ENCODE measurements at places on chromosomes 3 and 15.
A peak's percentile ranks its signal among the peaks of the same experiment; 100 is the strongest.

DNA sequence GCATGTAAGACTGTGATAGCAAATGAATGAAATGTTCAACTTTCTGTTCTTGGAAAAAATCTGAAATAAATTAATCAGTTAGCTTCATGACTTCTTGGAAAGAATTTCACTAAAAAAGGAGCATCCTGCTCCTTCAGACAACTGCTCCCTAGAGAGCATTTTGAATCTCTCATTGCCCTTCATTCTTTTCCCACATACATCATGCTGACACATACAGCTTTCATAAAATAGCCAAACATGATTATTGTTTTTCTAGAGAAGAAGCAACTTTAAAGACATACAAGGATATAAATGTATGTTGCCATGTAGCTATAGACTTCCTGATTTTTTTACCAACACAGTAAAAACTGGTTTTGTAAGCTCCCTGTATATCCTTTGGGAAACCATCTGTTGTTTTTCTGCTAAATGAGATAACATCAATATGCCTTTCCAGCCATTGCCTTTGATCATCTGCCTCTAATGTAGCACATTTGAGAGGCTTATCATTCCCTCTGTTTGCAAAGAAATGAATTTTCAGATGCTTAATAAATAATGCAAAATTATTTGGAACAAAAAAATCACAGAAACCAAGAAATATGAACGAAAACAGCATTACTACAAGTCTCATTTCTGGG is 248.2 kb upstream of the GPR149 start:
- no peak for DNase-seq

- peak; percentile 55 for DNase-seq
These were observed 65.6 kb downstream of the NIPA2 start for GRCh38 chr15:22903961-22904534.

DNA sequence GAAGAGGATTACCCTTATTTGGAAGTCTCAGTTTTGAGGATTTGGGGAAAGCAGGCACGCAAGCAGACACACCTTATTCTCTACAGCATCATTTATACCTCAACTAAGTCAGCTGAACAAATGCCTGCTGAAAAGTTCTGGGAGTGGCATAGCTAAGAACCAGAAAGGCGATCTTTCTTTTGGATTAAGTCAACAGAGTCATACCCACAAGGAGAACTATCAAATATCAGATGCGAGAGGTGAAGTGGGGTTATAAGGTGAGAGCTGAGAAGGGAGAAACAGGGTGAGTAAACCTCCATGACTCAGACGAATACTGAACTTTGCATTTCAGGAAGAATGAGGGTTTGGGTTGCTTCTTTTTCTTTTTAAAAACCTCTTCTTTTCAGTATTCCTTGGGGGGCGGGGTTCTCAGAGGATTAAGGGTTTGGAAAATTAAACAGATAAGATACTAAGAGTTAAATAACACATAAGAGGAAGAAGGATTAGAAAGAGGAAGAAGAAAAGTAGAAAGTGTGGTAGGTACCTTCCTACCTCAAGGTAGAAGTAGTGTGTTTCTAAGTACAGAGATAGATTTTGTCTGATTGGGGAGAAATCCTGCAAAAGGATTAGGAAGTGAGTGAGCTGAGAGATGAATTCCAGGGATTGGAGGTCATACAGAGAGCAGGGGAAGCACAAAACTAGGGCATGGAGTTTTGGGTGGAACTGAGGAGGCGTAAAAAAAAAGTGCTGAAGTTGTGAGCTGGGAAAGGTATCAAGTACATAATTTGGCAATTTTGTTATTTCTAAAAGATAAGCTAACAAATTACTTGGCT is 41.3 kb upstream of the ICE2 start:
- no peak for DNase-seq

DNA sequence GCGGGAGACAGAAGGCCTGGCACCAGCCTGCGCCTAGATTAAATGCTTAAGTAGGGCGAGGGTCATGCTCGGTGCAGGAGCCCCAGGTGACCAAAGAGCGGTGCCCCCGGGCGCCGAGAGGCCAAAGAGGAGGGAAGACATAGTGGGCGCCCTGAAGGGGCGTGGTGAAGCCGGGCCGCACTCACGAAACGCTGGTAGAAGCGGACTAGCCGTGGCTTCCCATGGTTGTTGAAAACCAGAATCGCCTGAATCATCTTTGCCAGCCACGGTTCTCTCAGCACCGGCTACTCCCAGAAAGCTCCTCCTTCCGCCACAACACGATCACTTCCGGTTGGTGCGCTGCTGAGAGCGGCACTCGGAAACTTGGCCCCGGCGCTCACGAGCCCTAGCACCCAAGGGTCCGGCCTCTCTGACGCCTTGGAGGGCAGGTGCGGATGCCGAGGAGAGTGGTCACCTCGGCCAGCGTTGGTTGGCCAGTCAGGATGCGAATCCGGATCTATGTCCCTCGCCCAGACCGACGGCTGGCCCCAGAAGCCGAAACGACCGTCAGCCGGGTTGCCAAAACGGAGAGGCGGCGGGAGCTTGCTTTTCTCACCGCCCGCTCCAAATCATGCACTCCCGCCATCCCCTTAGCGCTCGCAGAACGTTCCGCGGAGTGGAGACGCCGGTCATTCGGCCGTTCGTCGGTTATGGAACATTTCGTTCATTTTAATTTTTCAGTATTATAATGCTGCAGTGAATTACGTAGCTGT is at the start of gene AP3S2:
AP3S2 (minus strand) TSS at position 299 of the 752 bp plus-strand sequence; CDS start at position 254, 45 bp downstream.
- DNase-seq = peak; percentile 73

- DNase-seq = no peak
These were observed 43.3 kb downstream of the ADPGK start for GRCh38 chr15:72740219-72740618.

GRCh38 chr3:187039723-187040414 is 99.4 kb downstream of the RPL39L start:
- peak; percentile 5 for DNase-seq

DNA sequence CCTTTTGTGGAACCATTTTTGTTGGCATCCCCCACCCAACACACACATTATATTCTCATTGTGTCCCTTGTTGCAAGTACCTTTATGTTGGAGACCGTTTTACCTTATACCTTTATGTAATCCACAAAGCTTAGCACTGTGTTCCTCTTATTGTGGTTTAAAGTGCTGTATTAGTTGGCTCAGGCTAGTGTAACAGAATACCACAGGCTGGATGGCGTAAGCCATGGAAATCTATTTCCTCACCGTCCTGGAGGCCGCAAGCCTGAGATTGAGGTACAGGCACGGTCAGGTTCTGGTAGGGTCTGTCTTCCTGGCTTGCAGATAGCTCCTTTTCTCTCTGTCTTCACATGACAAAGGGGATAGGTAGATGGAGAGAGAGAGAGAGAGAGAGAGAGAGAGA is 302.8 kb downstream of the ROBO2 start:
- DNase-seq = no peak

GRCh38 chr3:195764961-195765706 is 44.4 kb downstream of the MUC20 start:
- DNase-seq = no peak

- DNase-seq = no peak
These were observed 110.8 kb downstream of the BBX start for GRCh38 chr3:107633327-107634098.

DNA sequence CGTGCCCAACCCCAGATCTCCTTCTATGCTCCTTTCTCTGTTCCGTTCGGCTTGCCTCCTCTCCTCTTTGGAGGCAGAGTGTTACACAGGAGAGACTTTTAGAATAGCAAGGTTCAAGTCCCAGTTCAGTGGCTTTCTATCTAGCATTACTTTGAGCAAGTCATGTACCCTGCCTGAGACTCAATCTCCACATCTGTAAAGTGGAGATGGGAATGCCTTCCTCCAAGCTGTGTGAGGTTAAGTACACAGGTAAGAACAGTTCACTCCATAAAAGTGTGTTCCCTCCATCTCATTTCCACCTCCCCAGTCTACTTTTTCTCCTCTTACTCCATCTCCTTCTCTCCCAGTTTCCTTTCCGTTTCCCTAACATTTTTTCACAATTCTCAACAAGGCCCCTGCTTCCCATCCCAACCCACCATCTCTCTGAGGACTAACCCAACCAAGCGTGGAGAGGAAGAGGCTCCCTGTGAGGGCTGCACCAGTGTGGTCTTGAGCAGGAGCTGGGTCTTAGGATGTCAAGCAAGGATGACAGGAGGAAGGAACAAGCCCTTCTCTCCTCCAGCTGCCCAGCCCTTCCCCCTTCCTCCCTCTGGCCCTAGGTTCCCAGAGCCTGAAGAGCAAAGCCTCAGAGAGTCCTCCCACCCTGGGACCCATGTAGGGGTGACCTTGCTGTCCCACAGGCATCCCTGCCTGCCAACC is 6.4 kb downstream of the ATP8B4 start:
- no peak for DNase-seq

DNA sequence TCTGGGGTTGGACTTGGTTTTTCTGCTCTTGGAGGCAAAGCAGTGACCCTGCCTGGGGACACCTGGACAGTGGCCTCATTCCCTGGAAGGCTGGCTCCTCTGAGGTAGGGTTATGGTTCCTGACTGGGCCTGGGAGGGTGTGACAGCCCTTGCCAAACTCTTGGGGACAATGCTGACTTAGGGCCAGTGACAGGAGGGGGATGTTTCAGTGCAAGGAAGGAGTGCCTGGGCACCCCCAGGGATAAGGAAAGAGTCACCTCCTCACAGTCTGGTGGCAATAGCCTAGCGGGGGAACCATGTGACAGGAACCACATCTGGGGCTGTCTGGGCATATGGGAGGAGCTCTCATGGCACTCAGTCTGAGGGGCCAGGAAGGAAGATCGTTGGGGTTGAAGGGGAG is 91.8 kb downstream of the ABHD5 start:
- no peak for DNase-seq

DNA sequence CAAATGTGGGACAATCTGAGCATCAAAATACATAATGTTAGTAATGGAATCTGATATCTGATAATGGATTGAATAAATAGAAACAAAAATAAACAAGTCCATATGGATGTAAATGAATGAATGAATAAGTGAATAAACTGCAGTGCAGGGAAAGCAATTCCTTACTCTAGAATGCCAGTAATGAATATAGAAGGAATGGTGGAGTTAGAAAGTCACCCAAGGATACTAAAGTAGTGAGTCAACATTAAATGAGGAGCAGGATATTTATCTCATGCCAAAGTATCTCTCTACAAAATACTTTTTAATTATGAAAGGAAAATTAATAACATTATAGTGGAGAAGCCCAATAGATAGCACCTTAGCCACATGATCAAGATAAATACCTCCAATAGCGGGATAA is 300.3 kb downstream of the FEZF2 start:
- no peak for DNase-seq

DNA sequence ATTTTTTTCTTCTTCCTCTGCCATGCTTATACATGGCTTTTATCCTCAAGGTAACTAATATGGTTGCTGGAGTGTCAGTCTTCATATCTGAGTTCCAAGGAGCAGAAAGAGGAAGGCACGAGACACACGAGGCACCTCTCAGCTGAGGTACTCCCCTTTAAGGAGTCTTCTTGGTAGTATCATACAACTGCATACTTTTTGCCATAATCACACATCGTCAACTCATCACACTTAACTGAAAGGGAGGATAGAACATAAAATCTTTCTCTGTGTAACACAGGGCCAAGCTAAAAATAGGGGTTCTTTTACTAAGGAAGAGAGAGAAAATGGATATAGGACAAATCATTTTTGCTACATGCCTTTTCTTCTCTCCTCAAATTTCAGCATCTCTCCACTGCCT is 104.2 kb downstream of the OXSM start:
- DNase-seq = no peak

DNA sequence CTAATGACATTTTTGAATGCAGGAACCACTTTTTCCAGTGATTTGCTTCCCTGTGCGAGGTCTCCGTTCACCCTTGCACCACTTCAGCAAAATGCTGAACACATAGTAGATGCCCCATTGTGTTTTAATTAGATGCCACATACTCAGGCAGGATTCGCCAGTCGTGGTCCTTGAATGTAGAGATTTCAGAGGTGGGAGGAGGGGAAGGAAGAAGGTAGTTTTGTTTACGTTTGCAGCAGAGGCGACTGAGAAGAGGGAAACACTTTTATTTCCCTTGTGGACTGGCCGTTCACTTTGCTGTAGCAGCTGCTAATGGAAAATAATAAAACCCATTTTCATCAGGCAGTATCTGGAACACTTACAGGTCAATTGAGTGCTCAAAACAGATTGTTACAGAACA is 262.8 kb upstream of the TBL1XR1 start:
- DNase-seq = peak; percentile 63

DNA sequence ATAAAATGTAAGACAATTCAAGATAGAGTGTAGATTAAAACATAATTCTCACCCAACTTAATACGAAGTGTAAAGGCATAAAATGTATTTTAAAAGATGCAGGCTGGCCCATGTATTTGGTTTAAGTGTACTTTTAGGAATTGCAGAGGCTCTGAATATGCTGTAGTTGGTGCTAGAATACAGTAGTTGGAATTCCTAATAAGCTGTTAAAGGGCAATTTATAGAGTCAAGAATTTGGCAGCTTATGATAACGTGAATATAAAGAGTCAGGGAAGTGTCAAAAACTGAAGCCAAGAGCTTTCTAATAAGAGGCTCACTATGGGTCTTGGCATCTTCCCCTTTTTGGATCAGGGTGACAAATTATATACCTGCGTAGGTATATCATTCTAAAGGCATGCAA is 36.5 kb downstream of the ADAMTS9 start:
- no peak for DNase-seq

- no peak for DNase-seq
These were observed 21.2 kb downstream of the SLC7A14 start for GRCh38 chr3:170564664-170565063.

DNA sequence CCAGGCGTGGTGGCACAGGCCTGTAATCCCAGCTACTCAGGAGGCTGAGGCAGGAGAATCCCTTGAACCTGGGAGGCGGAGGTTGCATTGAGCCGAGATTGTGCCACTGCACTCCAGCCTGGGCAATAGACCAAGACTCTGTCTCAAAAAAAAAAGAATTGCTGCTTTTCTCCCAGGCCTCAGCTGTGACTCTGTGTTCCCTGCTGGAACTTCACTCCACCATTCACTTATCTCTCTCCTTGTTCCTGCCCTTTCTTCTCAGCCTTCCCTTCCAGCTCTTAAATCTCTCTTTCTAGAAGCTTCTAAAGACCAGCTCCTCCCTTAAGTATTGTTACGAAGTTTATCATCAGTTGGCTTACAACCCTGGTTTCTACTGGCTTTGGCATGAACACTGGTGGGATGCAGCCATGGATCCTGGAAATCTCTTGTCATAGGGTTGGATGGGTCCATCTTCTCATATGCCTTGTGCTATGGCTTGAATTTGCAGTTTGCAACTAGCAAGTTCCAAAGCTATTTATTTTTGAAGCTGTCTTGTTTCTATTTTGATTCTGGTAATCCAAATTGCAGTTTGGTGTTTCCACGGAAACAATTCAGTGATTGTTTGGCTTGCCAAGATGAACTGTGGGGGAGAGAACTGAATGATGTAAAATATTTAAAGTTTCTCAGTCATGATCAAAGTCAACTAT is 10.5 kb downstream of the C3orf62 start:
- DNase-seq = no peak

DNA sequence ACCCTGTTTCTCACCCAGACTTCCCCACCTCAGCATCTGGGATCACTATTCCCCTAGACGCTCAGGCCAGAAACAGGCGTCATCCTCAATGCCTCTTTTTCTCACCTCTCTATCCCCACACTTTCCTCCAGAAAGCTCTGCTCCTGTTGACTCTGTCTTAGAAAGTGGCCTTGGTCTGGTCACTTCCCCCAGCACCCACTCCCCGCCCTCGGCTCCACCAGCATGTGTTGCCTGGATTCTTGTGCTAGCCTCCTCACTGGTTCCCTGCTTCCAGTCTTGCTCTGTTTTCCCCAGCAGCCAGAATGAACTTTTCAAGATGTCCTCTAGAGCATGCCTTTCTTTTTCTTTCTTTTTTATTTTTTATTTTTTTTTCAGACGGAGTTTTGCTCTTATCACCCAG is 39.7 kb upstream of the ESYT3 start:
- no peak for DNase-seq

GRCh38 chr3:10322352-10322710 is 1.4 kb upstream of the SEC13 start:
- DNase-seq = no peak

- no peak for DNase-seq
These were observed 32.2 kb upstream of the ACP3 start for GRCh38 chr3:132284781-132285619.
